Foreskin melanocyte (primary cell): ENCODE measurements at places on chromosomes 1 and 21.

DNA sequence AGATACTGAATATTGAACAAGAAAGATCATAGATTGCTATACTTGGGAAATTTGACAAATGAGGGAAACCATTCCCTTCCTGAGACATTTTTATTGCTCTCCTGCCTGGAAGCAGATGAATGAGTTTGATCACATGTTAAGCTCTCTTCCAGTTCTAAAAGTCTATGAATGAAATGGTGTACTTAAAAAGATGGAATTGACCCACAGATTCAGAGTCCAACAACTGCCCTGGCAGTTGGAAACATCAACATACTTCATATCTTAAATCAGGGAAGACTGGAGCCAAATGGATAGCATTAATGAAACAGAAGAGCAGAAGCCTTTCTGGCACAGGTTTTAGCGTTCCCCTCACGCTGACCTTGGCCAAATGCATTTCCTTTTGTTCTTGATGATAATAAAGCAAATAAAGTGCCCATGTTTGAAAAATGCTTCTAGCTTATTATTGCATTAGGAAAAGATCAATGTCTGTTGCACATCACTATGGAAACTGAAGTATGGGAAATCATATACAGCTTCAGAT lies 142.6 kb downstream of the ESRRG start:
- DNase-seq = no peak

DNA sequence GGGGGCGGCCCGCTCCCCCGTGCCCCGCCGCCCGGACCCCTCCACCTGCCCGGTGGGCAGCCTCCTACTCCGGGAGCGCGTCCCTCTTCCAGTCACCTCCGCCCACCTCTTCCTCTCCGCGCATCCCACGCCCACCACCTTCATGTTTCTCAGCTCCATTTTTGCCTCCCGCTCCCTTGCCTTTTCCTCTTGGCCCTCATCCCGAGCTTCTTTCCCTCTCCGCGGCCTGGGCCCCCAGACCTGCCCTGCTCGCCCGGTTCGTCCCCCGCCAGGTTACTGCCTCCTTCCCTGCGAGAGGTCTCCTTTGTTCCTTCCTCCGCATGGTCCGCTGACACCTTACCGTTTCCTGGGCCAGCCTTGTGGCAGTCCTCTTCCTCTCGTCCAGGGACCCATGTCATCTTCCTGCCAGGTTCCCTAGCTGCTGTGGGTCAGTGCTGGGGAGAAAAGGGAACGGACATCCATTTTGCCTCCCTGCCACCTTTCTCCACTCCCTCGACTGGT lies 563 bp downstream of the QSOX1 start:
- no peak for DNase-seq

DNA sequence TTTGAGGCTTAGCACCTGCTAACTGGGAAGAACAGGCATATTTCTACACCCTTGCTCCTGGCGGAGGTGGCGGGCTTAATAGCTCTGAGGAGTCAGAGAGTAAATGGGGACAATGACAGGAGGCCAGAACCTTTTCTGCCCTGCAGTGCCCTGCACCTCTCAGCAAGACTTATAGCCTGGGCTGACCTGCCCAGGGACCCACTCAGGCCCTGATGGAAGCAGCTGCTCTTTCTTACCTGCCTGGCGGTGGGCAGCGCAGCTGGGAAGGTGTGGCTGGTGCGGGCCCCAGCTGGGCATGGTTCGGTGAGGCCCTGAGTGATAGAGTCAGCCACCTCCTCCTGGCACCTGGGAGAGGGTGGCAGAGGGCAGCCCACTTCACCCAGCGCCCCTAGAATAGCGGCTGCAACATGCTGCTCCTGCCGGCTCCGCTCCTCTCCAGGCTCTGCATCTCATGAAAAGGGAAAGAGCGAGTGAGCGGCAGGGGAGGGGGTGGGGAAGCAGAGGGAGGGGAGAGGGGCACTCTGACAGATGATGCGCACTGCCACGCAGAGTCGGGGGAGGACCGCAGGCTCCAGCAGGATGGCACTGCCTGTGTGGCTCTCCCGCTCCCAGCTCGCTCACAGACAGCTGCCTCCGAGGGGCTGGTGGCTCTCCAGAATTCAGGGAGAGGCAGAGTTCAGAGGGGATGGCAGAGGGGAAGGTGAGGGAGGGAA lies at the start of gene RGS8:
Gene RGS8, minus strand, starts transcription at position 472 of the 713 bp plus-strand sequence. CDS start 14,938 bp downstream, outside the sequence.
- DNase-seq = no peak

GRCh38 chr1:234771642-234772344 lies 161.8 kb upstream of the IRF2BP2 start:
- no peak for DNase-seq

DNA sequence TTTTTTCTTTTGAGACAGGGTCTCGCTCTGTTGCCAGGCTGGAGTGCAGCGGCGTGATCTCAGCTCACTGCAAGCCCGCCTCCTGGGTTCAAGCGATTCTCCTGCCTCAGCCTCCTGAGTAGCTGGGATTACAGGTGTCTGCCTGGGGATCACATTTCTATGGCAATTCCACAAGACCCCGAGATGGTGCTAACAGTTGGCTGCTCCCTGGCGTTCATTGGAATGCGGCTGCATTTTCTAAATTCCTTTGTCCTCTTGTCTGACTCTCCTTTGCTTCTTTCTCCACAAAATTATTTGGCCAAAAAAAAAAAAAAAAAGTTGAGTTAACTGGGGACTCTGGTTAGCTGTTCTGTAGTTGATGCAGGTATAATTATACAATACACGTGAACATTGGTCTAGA lies 176.4 kb downstream of the ETS2 start:
- no peak for DNase-seq

DNA sequence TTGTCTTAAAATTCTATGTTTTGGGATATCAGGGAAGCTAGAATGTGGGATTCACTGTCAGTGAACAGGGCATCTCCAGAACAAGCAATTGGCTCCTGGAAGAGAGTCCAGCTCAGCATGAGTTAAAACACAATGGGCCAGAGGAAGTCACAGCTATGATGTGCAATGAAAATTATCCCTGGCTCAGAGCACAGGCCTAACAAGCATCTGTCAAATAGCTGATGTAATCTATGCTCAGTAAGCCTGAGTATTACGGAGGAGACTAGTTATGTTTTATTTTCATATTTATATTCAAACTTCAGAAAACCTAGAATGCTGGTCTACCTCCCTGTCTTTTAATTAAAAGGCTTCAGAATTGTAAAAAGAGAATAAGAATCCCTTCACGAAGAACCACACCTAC lies 41.6 kb downstream of the PARP1 start:
- no peak for DNase-seq

- no peak for DNase-seq
Measured at GRCh38 chr1:26003756-26004155, 5.9 kb upstream of the PAFAH2 start.

- DNase-seq = no peak
Measured at GRCh38 chr1:87842156-87842555, 513.5 kb downstream of the LMO4 start.

DNA sequence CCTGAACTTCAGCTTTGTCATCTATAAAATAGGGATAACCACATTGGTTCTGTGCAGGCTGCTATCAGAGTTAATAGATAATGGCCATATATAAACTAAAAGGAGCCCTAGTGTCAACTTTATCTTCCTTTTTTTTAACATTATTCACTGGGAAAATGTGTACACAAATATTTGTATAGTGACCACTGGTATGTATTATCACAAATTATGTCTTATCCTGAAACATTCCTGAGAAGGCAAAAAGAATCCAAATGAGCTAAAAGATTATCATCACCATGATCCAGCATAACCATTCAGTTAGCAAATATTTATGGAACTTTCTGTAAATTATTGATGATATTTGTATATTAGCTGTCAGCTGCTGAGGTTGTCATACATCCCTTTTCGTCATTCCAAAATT lies 16.6 kb downstream of the ANGPTL3 start:
- no peak for DNase-seq

GRCh38 chr1:153922076-153922971 lies 448 bp downstream of the GATAD2B start:
- DNase-seq = no peak

DNA sequence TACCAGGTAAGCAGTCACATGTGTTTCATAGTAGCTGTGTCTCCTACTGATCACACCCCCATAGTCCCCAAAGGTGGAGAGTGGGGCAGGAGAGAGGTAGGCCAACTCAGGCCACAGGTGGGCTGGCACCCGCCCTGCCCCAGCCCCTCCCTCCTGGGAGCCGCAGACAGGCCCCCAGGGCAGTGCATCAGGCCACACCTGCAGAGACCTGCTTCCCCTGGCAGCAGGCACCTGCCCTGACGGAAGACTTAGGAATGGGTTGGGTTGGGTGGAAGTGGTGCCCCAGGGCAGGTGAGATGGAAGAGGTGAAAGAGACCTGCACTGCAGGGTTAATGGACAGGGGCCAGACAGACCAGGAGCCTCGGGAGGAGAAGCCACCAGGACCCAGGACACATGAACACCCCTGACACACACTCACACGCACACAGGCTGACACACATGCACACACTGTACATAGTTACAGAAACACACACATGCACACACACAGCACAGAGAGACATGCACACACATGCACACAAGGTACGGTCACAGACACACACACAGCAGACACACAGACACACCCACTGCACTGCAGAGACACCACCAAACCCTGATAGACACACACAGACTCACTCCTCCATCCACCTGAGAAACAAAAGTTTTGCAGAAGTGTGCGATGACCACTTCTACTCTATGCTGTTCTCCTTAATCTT lies 1.7 kb upstream of the COL18A1 start:
- DNase-seq = no peak

GRCh38 chr1:14929547-14930246 lies 223.8 kb upstream of the TMEM51 start:
- DNase-seq = peak; percentile 66
